NCI-H146 (cell line): ENCODE measurements at places on chromosomes 1 and 21.
A peak's percentile ranks its signal among the peaks of the same experiment; 100 is the strongest.

- no peak for DNase-seq
Observed at GRCh38 chr1:186139115-186139514, 235.9 kb downstream of the TPR start.

- DNase-seq, result no peak
Observed at GRCh38 chr1:216178281-216178680, 245.0 kb downstream of the USH2A start.

GRCh38 chr1:80153762-80154161, 1147.2 kb upstream of the ADGRL4 start:
- no peak for DNase-seq

- peak; percentile 71 for DNase-seq
Observed at GRCh38 chr21:14383596-14384180, 742 bp upstream of the HSPA13 start.

GRCh38 chr1:201405484-201405831, 6.3 kb upstream of the LAD1 start:
- no peak for DNase-seq

DNA sequence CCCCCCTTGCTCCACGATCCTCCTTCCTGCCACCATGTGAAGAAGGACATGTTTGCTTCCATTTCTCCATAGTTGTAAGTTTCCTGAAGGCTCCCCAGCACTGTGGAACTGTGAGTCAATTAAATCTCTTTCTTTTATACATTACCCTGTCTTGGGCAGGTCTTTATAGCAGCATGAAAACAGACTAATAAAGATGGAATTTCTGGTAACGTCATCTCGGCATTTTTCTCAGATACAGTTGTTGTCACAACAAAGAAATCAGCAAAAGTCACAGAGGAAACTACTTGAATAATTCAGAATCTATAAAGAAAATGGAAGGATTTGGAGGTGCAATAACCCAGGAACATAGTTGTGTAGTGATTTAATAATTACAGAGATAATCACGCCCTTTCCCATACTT, 4.4 kb downstream of the APCS start:
- DNase-seq, result no peak

- DNase-seq, result no peak
Observed at GRCh38 chr1:206004826-206005225, 1.6 kb upstream of the RAB7B start.

DNA sequence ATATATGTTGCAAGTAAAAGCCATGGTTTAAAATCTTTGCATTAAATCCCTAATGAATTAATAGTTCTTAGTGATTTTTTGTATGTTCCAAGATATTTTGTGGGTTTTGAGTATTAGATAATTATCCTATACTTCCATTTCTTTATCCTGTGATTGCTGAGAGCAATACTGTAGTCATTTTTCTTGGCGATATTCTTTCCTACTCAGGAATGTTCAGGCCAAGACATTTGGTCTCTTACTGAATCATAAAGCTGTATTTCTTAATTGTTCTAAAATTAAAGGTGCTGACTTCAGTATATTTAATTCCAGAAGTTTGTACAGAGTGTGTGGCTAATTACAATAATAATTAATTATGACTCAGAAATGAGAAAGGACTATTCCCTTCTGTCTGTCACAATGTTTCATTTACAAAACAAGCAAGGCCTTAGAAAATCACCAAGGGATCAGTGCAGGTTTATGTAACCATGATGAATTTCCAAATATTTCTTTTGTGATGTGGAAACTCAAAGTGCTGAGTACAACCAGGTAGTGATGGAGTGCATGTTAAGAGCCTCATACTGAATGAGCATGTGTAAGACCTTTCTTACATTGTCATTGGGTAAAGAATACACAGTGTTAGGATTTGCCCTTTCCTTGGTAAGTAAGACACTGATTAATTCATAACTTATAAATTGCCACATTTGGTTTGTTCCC, 161.2 kb downstream of the HMCN1 start:
- DNase-seq, result no peak

GRCh38 chr1:46437723-46438122, 43.6 kb downstream of the FAAH start:
- DNase-seq, result no peak

- DNase-seq, result no peak
Observed at GRCh38 chr1:52204696-52205095, 62.8 kb downstream of the ZFYVE9 start.

GRCh38 chr1:243179720-243180119, 75.4 kb downstream of the CEP170 start:
- DNase-seq, result no peak

DNA sequence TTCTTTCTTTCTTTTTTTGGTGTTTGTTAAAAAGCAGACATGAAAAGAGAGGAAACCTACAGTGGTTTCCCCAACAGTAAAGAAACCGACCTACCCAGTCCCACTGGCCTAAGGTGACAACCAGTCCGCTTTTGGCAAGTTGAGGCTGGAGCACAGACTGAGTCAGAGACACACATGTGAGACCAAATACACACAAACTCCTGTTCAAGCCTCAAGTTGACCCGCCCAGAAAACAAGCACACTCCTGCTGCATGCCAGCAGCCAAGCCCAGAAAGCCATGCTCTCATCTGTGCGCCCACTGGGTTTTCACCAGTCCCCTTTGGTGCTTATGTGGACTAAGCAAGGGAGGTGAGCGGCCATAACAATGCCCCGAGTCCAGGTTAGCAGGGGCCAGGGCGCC, 64.6 kb upstream of the GPR153 start:
- no peak for DNase-seq

DNA sequence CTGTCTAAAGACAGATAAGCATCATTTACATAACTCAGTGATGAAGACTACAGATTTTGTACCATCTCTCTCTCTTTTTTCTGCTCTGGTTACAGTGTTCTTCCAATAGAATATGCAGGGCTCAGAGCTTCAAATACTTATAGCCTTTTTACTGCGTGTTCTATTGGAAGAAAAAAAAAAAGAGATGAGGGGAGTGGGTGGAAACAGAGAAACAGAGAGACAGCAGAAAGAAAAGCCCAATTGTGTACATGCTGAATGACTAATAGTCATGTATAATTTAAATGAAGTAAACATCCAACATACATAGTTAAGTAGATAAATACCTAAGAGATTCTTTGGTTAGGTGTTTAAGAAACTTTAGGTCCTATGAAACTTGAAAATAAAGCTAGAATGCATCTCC, 151.9 kb downstream of the HMCN1 start:
- no peak for DNase-seq

- no peak for DNase-seq
Observed at GRCh38 chr1:33258788-33259274, 2.5 kb downstream of the ZNF362 start.

GRCh38 chr1:59532102-59532501, 235.2 kb downstream of the FGGY start:
- DNase-seq, result no peak

DNA sequence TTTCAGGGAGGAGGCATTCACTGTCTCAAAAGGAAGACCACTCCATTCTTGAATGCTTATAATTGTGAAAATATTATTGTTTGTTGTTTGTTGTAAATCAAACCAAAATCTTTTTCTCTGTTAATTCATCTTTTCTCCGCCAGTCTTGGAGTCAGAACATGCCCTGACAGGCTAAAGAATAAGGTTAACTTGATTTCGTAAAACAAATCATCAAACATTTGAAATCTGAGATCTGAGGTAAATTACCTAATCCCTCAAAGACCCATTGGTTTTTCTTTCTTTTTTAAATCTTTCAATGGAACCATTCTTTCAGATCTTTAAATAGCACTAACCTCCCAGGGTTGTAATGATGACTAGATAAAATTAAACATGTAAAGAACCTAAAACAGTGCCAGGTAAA, 430.1 kb upstream of the PTBP2 start:
- no peak for DNase-seq

GRCh38 chr1:161420763-161421455, 53.2 kb upstream of the CFAP126 start:
- no peak for DNase-seq

DNA sequence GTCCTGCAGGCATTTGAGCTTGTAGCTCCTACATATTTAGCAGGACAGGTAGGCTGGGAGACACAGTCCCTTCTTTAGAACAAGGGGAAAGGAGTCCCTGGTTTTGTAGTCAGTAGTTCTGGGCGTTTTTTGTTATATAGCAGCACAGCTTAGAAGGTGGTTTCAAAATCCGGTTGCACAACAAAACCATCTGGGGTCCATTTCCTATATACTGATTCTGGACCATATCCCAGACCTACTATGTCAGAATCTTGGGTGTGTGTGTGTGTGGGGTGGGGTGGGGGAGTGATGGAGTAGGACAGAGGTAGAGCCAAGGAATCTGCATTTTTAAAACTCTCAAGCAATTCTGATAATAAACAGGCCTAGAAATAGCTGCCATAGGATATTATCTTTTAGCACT, 21.6 kb downstream of the METTL13 start:
- DNase-seq, result no peak

GRCh38 chr21:38920631-38921398, 115.1 kb downstream of the ETS2 start:
- DNase-seq, result no peak

GRCh38 chr1:172976222-172977041, 74.3 kb downstream of the TNFSF18 start:
- no peak for DNase-seq

GRCh38 chr1:100187912-100188311, 9.9 kb upstream of the LRRC39 start:
- DNase-seq, result no peak

- no peak for DNase-seq
Observed at GRCh38 chr1:180565121-180565871, 6.5 kb downstream of the OVAAL start.

- DNase-seq, result no peak
Observed at GRCh38 chr1:36109041-36109679, 15.9 kb downstream of the COL8A2 start.

DNA sequence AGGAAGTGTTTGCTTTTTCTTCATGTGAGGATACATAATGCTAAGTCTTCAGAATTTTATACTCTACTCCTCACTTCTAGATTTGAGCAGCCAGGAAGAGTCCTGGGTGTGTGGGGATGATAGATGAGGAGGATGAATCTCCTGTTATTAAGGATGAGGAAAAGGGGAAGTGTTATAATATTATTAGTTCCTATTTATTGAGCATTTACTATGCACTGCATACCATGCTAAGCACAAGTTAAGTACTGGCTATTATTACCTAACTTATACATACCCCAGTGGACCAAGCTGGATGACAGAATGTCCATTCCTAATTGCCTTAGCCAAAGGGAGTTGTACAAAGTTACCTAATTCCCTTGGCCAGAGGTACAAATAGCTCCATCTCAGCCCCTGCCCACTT, 19.8 kb downstream of the CACHD1 start:
- DNase-seq, result no peak

DNA sequence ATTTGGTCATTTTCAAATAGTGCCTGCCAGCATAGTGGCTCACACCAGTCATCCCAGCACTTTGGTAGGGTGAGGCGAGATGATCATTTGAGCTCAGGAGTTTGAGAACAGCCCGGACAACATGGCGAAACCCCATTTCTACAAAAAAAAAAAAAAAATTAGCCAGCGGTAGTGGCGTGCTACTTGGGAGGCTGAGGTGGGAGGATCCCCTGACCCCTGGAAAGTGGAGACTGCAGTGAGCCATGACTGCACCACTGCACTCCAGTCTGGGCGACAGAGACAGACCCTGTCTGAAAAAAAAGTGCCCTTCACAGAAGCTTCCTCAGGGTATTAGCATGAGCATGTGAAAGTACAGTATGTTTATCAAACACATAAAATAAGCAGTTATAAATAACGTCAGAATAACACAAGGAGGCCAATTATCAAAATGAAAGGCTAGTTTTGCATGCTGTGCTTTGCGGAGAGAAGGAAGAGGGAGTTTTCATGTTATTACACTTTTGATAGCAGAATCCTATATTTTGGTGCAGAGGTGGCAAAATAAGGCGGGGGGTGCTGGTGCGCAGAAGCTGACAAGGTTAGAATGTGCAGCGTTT, 781 bp upstream of the METTL13 start:
- DNase-seq, result peak; percentile 34

- DNase-seq, result peak; percentile 37
Observed at GRCh38 chr1:83761167-83762038, 237.5 kb downstream of the TTLL7 start.

- no peak for DNase-seq
Observed at GRCh38 chr1:99084562-99084961, 79.9 kb upstream of the PLPPR5 start.

- DNase-seq, result no peak
Observed at GRCh38 chr1:183841950-183842794, 37.3 kb downstream of the RGL1 start.

DNA sequence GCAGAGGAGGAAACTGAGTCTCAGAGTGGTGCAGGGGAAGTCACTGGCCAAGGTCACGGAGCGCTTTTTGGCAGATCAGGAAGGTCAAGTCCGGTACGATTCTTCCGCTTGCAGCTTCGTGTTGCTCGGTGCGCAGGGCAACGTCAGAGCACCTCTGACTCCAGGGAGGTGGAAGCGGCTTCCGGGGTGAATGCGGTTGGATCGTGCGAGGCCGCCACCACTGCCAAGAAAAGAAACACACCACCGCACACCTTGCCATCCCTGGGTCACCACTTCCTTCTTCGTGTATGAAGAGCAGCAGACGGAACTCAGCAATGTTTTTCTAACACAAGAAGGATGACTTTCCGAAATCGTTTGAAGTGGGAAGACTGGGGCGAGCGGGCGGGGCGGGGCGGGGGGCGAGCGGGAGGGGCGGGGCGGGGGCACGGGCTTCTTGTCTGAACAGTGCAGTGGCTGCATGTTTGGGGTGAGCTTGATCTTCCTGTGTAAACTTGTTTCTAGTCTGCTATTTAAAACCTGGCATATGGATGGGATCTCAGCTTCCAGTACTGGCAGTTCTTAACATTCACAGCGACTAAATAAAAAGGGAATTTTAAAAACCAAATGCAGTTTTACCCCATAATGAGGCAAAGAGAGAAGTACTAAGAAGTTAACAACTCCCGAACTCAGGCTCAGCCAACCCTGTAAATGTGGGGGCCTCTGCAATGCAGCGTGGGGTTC, 300.0 kb downstream of the RRAGC start:
- no peak for DNase-seq

GRCh38 chr1:209996348-209996747, 58.3 kb downstream of the SYT14 start:
- DNase-seq, result no peak

GRCh38 chr1:57532299-57532698, 108.4 kb upstream of the DAB1 start:
- DNase-seq, result no peak

GRCh38 chr1:198932351-198932991, 293.6 kb downstream of the PTPRC start:
- DNase-seq, result no peak

GRCh38 chr21:28761674-28762356, 230.9 kb downstream of the LTN1 start:
- DNase-seq, result no peak

- DNase-seq, result no peak
Observed at GRCh38 chr1:227904541-227905335, 43.0 kb downstream of the WNT9A start.
